Stimulated activated CD4-positive, alpha-beta T cell treated with anti-CD3 and anti-CD28 coated beads, TNF-alpha, amount 100 ng/mL, for 4 hours (primary cell): ENCODE measurements at places on chromosomes 12 and 14.

DNA sequence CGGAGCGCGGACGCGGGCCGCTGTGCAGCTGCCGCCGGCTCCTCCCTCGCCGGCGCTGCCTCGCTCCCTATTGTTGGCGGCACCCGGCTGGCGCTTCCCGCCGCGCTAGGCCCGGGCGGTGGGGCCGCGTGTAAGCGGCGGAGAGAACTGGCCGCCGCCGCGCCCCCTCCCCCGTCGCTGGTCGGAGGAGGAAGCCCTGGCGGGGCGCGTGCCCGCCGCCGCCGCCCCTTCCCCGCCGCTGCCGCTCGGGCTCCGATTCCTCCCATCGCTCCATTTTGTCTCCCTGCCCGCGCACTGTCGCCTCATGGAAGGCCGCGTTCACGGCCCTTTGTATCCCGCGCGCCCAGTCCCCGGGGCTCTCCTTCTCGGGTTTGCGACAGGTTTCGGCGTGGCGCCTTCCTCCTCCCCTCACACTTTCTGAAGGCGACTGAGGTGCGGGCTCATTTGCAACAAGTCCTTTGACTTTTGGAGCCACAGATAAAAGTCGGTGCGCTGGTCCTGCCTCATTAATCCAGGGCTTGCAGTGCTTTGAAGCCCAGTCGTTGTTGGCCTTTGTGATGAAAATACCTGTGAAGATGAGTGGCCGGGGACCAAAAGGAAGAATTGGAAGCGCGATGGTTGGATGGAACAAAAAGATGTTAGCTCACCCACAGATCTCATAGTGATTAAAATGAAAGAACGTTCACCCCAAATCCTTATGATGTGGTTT lies 707 bp downstream of the CPSF6 start:
- peak; percentile 25 for DNase-seq

GRCh38 chr12:96770219-96771102 lies 136.6 kb upstream of the NEDD1 start:
- no peak for DNase-seq

DNA sequence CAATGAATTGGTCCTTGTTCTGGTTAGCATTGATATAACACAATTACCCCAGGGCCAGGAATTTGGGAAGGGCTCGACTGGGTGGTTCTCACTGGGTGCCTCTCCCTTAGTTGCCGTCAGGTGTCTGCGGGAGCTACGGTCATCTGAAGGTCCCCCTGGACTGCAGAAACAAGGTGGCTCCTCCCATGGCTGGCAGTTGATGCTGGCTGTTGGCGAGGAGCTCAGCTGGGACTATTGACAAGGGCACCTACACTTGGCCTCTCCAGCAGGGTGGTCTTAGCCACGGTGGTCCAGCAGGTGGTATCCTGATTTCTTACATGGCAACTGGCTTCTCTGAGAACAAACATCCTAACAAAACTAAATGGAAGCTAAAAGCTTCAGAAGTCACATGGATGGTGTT lies 41.0 kb upstream of the RGS6 start:
- DNase-seq, result no peak

- no peak for DNase-seq
These were observed 241.7 kb downstream of the SPTSSA start for GRCh38 chr14:34220378-34220706.

DNA sequence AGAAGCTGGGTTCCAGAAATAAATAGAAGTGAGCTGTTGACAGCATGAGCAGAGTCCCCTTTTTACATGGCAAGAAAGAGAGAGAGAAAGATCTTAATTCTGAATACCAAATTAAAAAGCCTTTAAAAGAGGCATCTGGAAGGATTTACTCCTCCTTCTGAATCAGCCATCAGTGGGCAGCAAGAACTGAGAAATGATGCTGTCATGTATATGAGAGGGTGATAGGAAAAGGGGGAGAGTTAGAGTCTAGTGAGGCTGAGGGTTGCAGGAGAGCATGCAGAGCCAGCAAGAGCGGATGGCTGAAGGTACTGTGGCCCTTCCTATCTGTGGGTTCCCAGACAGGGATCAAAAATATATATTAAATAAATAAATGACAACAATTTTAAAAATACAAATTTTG lies 34.5 kb upstream of the GNG2 start:
- no peak for DNase-seq

- DNase-seq, result no peak
These were observed 456.6 kb downstream of the VRK1 start for GRCh38 chr14:97253756-97254155.

- DNase-seq, result no peak
These were observed 111.2 kb downstream of the LRIG3 start for GRCh38 chr12:58809064-58809607.

DNA sequence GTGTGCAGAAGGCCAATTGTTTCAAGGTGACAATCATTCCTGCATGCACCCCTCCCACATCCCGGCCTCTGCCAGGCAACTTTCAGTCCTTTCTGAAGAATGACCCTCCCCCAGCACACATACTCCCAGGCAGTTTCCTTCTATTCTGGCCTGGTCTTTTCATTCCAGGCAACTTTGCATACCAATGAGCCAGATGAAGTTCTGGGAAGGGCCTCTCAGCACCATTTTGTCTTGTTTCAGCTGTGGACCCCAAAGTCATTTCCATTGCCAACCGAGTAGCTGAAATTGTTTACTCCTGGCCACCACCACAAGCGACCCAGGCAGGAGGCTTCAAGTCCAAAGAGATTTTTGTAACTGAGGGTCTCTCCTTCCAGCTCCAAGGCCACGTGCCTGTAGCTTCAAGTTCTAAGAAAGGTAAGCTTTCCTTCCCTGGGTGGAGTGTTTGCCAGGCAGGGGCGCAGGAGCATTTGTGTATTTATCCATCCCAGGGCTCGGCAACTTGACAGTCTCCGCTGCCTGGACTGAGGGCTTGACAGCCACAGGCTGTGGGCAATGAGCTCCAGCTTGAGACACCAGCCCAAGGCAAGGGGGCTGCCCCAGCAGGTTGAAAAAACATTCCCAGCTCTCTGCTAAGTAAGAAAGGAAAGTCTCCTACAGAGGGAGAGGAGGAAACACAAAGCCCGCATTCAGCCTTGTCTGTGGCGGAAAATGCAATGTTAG lies 16.4 kb downstream of the BCL2L14 start:
- no peak for DNase-seq

DNA sequence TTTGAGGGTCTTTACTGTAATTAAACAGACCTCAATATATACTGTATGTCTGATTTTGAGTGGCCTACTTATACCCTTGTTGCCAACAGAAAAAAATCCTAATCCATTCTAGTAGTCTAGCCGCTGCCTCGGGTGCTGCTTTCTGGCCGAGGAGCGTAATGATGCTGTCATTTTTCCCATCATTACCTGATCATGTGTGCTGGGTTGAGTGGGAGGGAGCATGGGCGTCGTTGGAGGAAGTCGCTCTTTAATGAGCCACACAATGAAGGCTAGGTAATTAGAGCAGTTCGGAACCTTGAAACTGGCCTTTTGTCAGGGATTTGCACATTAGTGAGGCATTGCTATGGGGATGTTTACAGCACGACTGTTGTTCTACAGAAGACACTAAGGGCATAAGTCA lies 76.1 kb upstream of the RFX4 start:
- no peak for DNase-seq

DNA sequence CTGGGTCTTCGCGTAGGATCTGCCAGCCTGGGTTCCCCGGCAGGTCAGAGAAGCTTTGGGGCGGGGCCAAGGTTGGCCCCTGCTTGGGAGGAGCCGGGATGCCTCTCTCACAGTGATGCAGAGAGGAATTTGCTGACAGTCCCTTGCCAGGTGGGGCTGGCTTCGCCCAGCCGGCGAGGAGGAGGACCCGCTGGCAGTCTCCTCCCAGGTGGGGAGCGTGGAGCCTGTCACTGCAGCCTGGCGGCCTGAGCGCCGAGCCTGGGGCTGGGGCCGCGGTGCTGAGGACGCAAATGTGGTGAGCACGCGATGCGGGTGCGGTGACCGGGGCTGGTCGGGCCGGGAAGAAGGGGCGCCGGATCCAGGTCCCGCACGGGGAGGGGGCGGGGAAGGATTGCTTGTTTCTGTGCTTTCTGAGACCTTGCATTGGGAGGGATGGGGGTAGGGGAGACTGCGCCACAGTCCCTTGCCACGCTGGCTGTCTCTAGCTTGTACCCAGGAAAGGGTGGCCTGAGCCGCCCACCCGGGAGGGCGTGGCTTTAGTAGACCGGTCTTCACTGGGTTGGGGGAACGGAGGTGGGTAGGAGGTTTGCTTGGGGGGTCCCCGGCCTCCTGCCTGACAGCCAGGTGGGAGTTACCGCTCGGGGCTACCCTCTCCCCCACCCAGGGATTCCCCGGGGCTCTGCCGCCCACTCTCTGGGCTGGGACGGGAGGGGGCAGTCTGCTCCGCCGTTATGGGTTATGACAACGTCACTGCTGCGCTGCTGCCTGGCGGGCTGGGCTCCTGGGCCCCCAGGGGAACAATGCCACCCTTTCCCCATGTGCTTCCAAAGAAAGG lies at the start of gene TMEM63C:
TSS of gene TMEM63C (plus strand) at position 196 of the 835 bp plus-strand sequence. CDS start 37,016 bp downstream, outside the sequence.
- DNase-seq, result no peak

GRCh38 chr12:100956311-100956852 lies 161.8 kb downstream of the ANO4 start:
- DNase-seq, result no peak

DNA sequence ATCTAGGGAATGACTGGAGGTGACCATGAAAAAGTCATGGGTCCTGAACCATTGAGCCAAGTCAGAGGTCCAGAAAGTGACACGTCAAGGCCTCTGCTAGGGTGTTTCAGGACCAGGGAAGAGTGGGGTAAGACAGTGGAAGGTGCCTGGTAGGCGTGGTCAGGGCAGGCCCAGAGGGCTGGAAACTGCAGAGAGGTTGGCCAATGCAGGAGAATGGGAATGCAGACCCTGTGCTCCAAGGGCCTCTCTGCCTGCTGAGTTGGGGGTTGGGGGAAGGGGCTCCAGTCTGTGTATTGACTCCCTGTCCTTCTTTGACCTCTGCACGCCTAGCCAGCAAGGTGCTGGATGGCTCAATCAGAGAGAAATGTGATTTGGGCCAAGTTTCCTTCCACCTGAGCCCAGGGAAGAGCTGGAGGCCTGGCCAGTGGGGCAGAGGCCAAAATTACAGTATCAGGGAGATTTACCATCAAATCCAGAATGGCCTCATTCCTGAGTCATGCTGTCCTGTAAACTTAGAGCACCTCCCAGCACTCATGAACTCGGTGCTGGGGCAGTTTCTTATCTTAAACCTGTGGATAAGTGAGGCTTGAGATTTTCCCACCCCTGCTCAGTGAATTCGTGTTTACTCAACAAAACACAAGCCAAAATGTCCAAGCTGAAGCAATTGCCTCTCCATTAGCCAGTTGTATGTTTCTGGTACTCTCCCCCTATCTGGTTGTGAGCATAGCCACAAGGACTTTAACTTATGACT lies 24.4 kb downstream of the IRF2BPL start:
- DNase-seq, result no peak

DNA sequence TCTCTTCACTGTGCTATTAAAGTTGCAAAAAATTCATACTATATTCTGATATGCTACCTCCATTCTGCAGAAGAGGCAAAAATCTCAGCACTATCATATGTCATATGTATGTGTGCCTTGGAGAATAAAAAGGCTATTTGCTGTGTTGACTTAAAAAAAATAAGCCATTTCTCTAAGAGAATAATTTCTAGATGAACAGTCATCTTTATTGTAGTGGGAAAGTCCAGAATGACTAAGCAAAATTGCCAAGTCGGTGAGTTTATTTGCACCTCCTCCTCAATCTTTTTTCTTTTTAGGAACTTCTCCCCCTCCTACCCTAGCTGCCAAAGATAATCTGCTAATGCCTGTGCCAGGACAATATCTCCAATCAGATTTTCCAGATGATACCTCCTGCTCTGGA lies 353.8 kb upstream of the FAR2 start:
- DNase-seq, result no peak
